ENCODE measurements at places on chromosomes 3 and 15. TPM values are rescaled to one million over a fixed set of nuclear protein-coding genes. Genes with fewer than 3 reads are reported as not detected.

Gene PTPN23
- polyA plus RNA-seq, result 8.4 TPM

Gene SLC9C1
- polyA plus RNA-seq, result not detected

Gene MESP1
- 0.46 TPM for polyA plus RNA-seq

Gene DNAH12
- 0.84 TPM for polyA plus RNA-seq

Gene MESD
- 17.1 TPM for polyA plus RNA-seq
